COLO829 (cell line): ENCODE measurements at places on chromosomes 6 and 20.

DNA sequence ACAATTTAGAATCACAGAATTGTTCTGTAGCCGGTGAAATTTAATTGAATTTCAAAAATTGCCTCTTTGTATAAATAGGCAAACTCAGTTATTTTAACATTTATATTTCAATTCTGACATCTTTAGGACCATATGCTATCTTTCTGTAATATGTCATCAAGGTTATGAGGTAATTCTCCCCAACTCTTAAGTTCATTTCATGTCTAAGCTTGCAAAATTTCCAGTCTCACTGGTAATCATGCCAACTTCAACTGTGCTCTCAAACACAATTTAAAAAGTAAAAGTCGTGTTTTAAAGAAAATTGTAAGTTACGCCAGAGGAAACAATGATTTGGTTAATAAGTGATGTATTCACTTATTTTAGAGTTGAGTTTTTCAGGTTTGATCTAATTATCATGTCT is 1.4 kb downstream of the NCOA7 start:
- no peak for DNase-seq

DNA sequence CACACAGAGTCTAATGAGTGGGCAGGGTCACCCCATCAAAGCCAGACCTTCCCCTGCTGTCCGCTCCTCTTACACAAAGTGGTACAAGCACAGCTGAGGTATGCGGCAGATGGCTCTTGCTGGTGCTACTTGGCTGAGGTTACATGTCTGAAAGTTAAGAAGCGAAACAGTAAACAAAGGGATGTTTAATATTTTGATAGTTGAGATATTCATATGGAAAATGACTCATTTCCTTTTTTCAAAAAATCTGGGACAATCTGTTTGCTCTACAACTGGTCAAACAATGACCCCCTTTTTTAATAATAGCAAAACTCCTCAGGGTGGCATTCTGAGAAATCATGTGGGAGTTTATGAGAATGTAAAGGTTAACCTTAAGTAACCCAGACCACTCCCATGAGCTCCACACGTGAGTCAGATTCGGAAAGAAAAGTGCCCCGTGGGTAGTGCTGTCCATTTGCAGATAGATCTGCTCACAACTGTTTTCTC is 245.3 kb downstream of the TBXT start:
- DNase-seq = peak; percentile 96

DNA sequence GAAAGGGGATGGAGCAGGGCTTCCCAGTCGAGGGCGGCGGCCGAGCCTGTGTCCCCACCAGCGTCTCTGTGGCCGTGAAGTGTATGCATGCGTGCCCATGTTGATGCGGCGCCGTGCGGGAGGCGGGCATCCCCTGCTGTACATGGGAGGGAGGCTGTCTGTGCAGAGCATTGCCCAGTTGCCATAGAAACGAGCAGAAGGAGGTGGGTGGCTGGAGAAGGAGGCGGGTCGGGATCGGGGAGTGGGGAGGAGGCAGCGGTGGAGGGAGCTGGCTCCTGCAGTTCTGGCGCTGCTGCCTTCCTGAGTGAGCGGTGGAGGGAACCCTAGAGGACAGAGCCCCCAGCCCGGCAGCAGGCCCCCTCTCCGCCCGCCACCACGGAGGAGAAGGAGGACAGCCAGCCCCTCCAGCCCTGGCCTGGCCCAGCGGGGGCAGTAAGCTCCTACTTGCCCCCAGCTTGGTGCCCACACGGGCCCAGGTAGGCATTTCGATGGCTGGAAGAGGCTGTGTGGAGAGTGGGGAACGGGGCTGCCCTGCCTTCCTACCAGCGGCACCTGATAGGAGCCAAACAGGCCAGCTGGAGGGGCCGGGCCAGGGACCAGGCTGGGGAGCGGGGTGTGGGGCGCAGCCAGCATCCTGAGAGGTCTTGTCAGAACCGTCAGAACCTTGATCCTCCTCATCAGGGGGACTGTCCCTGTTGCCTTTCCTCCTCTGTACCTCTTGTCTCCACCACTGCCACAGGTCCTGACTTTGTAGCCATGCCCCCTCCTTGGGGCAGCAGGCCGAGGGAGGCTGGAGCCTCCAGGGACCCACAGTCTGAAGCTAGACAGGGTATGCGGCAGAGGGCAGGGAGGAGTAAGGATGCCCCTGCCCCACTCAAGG is 41.3 kb downstream of the SPDEF start:
- no peak for DNase-seq

GRCh38 chr20:19928328-19929011 is 88.7 kb upstream of the NAA20 start:
- DNase-seq = no peak

- DNase-seq = no peak
Observed at GRCh38 chr6:37116326-37116725, 53.6 kb upstream of the PIM1 start.

DNA sequence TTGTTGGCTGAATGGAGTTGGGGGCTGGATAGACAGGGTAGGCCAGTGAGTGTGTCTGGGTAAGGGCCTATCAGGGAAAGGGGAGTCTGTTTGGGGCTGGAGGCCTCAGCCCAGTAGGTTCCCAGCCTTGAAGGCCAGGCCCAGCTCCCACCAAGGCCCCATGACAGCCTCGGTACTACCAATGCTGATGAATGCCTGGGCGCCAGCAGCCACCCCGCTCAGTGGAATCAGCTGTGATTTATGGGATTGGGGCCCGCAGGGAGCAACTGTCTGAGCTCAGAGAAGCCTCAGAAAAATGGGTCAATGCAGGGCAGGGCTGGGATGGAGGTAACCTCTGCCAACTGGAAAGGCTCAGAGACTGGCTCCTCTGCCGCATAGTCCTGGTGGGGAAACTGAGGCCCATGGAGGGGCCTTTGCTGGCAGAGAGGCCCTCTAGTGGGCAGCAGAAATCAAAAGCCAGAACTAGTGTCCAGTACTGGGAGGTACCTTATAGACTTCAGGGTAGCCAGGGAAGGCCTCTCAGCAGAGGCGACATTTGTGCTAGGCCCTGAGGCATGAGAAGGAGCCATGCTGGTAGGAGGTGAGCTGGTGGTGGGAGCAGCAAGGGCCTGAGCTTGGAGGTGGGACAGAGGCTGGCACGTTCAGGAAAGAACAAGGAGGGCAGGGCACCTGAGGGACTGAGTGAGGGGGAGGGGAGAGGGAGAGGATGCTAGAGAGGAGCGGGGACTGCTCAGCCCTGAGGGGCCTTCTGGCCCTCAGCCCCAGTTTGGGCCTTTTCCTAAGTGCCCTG is 36.4 kb downstream of the DLGAP4 start:
- no peak for DNase-seq

GRCh38 chr6:151036869-151037680 is 171.6 kb downstream of the MTHFD1L start:
- DNase-seq = no peak

DNA sequence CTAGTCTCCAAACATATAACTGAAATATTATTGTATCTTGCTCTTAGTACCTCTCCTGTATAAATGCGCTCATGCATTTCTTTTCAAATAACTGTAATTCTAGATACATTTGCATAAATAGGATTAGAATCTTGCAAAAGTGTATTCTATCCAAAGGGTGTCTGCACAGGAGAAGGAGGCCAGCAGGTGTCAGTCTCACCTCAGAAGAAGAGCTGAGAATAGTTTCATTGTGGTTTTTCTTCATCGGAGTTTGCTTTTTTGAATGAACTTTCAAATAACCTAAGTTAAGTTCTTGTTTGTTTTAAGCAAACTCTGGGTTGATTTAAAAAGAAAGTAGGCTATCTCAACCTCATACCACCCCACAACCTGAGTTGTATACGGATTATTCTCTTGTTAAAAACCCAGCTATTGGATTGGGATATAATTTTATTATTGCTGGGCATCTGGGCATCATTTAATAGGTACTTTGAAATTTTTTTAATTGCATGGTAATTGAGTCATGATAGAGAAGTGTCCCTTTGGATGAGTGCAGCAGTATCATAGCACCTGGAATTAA is 125.0 kb upstream of the MLIP start:
- peak; percentile 63 for DNase-seq

DNA sequence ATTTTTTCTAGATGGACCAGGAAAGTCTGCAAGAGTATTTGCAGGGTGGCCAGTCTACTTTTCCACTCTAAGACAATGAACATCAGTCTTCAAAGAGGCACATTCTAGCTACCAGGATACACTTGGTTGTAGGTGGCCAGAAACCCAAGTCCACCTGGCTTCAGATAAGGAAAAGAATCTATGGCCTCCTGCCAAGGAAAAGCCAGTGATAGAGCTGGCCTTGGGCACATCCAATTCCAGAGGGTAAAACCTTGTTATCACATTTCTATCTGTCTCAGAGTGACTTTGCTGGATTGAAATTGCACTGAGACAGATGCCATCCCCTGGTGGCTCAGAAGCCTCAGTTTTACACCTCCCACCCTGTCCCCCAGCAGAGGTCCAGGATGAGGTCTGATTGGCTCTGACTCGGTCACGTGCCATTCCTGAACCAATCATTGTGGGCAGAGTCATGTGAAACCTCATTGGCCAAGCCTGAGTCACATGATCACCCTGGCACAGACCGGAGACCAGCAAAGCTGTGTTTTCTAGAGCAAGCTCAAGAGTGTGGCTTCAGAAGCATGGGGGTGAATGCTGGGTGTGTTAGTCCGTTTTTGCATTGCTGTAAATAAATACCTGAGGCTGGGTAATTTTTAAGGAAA is 497.4 kb upstream of the SULF2 start:
- DNase-seq = no peak

DNA sequence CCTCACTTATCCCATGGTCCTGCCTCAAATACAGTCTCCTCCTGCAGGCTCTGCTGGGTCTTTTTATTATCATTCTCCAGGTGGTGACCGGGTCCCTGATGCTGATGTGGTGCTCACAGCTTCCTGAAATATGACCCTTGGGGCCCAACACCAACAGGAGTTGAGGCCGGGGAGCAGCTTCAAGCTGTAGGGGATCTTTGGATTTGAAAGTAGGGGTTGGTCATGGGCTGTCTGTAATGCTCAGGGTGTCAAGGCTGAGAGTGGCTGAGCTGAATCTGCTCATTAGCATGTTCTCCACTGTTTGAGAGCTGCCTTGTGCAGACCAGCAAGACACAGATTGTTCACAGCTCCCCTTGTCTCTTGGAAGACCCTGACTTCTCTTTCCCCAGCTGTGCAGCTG is 35.5 kb downstream of the HLA-F start:
- DNase-seq = no peak

- no peak for DNase-seq
Observed at GRCh38 chr20:40189621-40190020, 499.4 kb downstream of the MAFB start.

DNA sequence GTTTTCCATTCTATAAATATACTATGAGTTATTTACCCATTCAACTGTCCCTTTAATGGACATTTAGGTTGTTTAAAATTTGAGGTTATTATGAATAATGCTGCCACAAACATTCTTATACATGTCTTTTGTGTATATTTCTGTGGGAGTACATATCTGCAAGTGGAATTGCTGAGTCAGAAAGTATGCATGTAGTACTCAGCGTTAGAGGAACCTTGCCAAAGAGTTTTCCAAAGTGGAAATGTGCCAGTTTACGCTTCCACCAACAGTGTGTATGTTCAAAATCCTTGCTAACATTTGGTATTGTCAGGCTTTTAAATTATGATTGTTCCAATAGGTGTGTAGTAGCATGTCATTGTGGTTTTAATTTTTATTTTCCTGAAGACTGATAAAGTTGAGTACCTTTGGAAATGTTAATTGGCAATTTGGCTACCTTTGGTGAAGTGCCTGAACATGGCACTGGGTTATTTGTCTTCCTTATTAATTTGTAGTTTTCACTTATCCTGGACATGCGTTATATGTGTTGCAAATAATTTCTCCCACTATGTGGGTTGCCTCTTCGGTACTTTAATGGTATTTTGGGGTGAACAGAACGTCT is 341.2 kb downstream of the CD83 start:
- DNase-seq = peak; percentile 41

- peak; percentile 71 for DNase-seq
Observed at GRCh38 chr6:7108964-7109836, 1.4 kb downstream of the RREB1 start.

DNA sequence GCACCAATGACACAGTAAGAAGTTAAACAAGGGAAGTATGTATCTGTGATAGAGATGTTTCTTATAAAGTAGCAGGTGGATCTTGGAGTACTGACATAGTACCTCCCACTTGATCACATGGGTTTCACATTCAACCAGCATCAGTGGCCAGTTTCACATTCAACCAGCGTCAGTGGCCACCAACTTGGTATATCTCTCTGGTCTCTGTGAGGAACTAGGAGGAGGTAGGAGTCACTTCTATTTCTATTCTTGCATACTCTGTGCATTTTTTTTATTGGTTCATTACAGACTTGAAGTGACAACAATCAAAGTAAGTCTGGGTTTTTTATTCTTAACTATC is 200.3 kb upstream of the SIM1 start:
- no peak for DNase-seq

GRCh38 chr6:118141211-118141610 is 234.1 kb downstream of the SLC35F1 start:
- DNase-seq = no peak

GRCh38 chr20:13644010-13644409 is 5.3 kb upstream of the TASP1 start:
- no peak for DNase-seq

DNA sequence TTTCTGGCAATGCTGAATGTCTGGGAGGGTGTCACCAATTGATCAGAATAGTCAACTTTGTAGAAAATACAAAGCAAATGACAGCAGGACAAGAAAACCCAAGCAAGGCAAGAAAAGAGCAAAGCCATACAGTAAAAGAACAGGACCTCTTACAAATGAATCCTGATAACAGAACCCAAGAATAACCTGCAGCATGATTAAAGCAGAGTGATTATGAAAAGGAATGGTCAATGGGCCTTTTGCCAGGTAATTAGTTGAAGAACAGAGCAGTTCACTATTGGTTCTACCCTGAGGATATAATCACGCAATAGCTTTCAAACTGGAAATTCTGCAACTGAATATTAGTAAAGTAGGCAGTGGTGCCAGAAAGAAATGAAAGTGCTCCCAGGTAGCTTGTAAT is 319.8 kb downstream of the FRK start:
- DNase-seq = no peak

GRCh38 chr20:50649590-50649989 is 41.8 kb downstream of the RIPOR3 start:
- DNase-seq = no peak

DNA sequence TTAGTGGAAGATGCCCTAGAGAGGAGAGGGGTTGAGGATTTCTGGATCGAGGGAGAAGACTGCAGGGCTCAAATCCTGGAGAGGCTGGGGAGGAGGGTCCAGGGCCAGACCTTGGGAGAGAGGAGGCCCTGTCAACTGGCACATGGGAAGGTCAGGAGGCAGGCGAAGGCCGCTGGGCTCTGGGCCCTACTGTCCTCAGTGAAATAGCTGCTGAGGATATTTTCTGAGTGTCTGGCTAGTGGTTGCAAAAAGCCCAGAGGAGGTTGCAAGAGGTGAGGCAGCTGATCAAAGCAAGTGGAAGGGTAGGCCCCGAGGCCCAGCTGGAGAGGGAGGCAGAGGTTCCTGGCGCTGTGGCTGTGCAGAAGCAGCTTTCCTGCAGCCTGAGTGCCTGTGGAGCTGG is 103.4 kb upstream of the MLN start:
- no peak for DNase-seq

DNA sequence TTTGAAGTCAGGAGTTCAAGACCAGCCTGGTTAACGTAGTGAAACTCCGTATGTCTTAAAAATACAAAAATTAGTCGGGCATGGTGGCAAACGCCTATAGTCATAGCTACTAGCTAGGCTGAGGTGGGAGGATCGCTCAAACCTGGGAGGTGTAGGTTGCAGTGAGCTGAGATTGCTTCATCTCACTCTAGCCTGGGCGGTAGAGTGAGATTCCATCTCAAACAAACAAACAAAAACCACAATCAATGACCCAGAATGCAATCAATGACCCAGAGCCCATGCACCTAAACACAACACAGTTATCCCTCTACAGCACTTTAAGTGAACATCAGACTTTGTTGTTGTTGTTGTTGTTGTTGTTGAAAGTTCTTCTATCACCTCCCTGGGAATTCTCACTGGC is 77.9 kb downstream of the MYB start:
- DNase-seq = no peak

GRCh38 chr6:134510920-134511319 is 193.0 kb upstream of the SGK1 start:
- no peak for DNase-seq
